Caki2 (cell line): ENCODE measurements at places on chromosomes 6 and 20. TPM values are rescaled to one million over a fixed set of nuclear protein-coding genes. Genes with fewer than 3 reads are reported as not detected.
A peak's percentile ranks its signal among the peaks of the same experiment; 100 is the strongest.

DNA sequence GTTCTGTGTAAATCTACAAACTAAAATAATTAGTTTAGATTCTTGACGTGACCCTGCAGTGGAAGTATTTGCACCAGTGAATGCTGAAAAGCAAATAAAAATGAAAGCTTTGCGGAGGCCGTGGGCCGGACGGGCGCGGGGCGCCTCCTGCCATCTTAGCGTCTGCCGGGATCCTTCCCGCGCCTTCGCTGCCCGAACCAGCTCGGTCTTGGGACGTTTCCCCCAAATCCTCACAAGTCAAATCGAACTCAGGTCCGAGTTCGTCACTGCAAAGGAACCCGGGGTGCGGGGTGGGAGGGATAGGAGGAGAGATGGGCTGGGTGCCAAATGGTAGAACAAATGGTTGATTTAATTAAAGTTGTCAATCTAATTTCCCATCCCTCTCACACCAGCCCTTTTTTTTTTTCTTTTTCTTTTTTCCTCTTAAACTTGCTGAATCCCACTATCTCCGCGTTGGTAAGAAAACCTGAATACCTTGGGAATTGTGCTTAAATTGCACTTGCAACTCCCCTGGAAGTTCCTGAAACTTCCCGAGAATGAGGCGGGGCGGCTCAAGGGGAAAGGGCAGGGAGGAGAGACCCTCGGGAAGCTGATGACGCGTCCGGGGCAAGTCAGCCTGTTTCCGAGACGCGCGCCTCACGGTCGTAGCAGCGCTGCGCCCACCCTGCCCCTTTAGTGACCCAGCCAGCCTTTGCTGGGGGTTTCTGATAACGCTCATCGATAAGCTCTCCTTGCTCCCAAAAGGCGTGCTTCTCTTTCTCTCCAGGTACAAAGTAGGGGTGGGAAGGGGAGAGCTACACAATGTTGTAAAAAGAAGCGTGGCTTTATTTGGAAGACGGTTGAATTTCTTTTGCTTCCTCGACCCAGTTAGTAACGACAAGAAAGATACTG lies 1.8 kb downstream of the GJA1 start:
- DNase-seq, result peak; percentile 49

DNA sequence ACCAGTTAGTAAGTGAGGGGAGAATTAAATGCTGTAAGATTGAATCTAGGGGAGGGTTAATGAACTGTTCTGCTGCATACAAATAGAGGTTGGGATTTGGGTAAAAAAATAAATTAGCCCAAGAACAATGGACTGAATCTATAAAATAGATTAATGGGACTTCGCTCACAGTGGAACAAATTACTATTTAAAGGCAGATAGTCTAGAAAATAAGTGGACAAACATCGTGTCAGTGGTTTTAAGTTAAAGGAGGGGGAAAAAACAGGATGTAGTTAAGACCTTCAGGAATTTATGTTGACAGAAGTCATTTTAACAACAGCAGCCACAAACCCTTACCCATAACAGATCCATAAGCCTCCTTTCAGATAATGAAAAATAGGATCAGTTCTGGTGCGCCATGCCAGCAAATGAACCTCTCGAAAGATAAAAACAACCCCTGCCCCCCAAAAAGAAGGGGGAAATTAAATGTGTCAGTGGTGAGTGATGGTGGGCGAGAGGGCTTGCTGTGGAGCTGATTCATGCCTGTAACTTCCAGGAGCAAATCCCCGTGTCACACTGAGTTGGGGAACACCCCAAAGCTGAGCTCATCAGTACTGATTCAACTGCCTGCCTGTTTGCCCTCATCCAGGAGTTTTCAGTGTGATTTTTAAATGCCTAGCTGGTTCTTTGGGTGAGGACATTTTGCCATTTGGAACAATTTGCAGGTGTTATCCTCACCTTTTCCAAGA lies 86.8 kb downstream of the PPP1R14C start:
- DNase-seq, result peak; percentile 8

DNA sequence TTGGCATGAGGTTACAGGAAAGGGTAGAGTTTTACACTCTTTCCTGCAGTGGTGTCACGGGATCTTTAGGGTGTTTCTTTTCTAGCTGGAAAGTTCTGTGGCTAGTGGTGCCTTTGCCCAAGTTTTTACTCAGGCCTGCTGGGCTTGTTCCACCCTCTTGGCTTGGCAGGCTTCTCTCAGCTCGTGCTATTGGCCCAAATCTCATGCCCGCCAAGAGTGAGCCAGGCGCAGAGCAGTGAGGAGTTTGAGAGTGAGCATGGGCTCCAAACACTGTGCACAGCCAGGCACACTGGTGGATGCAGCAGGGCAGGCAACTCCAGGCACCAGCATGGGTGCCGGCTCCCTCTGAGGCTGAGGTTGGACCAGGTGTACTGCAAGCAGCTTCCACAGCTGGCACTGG lies 206.5 kb downstream of the SAMD5 start:
- no peak for DNase-seq

- DNase-seq, result no peak
These were observed 34.7 kb upstream of the EZR start for GRCh38 chr6:158853880-158854213.

- DNase-seq, result no peak
These were observed 244.3 kb downstream of the TTLL2 start for GRCh38 chr6:167569041-167569805.

DNA sequence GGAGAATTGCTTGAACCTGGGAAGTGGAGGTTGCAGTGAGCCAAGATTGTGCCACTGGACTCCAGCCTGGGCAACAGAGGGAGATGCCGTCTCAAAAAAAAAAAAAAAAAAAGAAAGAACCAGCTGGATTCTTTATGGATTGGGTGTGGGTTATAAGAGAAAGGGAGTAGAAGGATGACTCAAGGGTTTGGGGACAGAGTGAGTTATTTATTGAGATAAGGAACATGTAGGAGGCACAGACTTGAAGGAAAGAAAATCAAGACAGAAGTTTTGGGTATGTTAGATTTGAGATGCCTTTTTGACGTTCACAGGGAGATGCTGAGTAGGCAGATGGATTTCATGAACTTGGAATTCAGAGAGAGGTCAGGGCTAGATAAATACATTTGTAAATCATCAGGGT lies 47.6 kb downstream of the KIZ start:
- no peak for DNase-seq

The GNRH2 gene
- total RNA-seq, result not detected in 2 replicates
